Myometrial cell (primary cell): ENCODE measurements at places on chromosomes 5 and 9. TPM values are rescaled to one million over a fixed set of nuclear protein-coding genes. Genes with fewer than 3 reads are reported as not detected.

Gene PAEP
- total RNA-seq: not detected in 2 replicates

Gene AK1
- 72.5 and 135 TPM in 2 replicates for total RNA-seq

Gene IFT74
- 8.4 and 9.7 TPM in 2 replicates for total RNA-seq

Gene SPINK7
- not detected in 2 replicates for total RNA-seq

Gene CACNA1B
- total RNA-seq: under 0.01 TPM in 2 replicates
